A549 treated with Hydrocortisone at 1 μM for 4 hours (cell line): ENCODE measurements at places on chromosomes 16 and 17. TPM values are rescaled to one million over a fixed set of nuclear protein-coding genes. Genes with fewer than 3 reads are reported as not detected.

The NLRC3 gene
- total RNA-seq = 0.01 to 0.03 TPM in 2 of 5 replicates, not detected in the others

The OR3A3 gene
- total RNA-seq = not detected in 5 replicates

The TEKT5 gene
- 0.08 to 0.17 TPM (median 0.16 TPM) in 3 of 5 replicates, not detected in the others for total RNA-seq

The ZACN gene
- total RNA-seq = 0.13 to 0.53 TPM (median 0.33 TPM) in 5 replicates

The PTGES3L gene
- 0.95 to 1.4 TPM (median 1.1 TPM) in 5 replicates for total RNA-seq

The AATK gene
- 0.29 to 0.64 TPM (median 0.50 TPM) in 5 replicates for total RNA-seq

The FAM171A2 gene
- 2.3 to 4.3 TPM (median 3.0 TPM) in 5 replicates for total RNA-seq

The TMEM114 gene
- total RNA-seq = not detected in 5 replicates

The CACNG3 gene
- total RNA-seq = not detected in 5 replicates

The NUPR1 gene
- 8.6 to 24.3 TPM (median 16.1 TPM) in 5 replicates for total RNA-seq

The SLC2A4 gene
- total RNA-seq = 0.39 to 0.59 TPM (median 0.50 TPM) in 5 replicates

The CBFA2T3 gene
- 0.31 to 0.85 TPM (median 0.77 TPM) in 5 replicates for total RNA-seq

The CCL4 gene
- not detected in 5 replicates for total RNA-seq

The MBTD1 gene
- total RNA-seq = 4.4 to 5.7 TPM (median 5.2 TPM) in 5 replicates

The FNDC8 gene
- total RNA-seq = 0.06 to 0.16 TPM (median 0.08 TPM) in 5 replicates

The TSNAXIP1 gene
- total RNA-seq = 0.31 to 0.78 TPM (median 0.48 TPM) in 5 replicates

The FOXN1 gene
- 0.02 to 0.05 TPM in 2 of 5 replicates, not detected in the others for total RNA-seq

The KREMEN2 gene
- total RNA-seq = 1.4 to 2.5 TPM (median 1.9 TPM) in 5 replicates

The TOX3 gene
- 0.15 to 0.47 TPM (median 0.27 TPM) in 5 replicates for total RNA-seq

The MYH3 gene
- 0.64 to 1.2 TPM (median 0.88 TPM) in 5 replicates for total RNA-seq

The EFCAB5 gene
- 0.16 to 0.43 TPM (median 0.31 TPM) in 5 replicates for total RNA-seq

The SCNN1B gene
- total RNA-seq = 0.40 to 0.69 TPM (median 0.65 TPM) in 5 replicates

The SPNS2 gene
- total RNA-seq = 11.3 to 17.3 TPM (median 12.9 TPM) in 5 replicates

The FAAP100 gene
- 23.3 to 27.5 TPM (median 24.3 TPM) in 5 replicates for total RNA-seq

The DUS1L gene
- total RNA-seq = 76.1 to 141 TPM (median 135 TPM) in 5 replicates
